Stimulated activated memory B cell treated with anti-CD40 and anti-IgM and Interleukin-4, amounts not matched to agents 10 μg/mL and 1 μg/mL and 100 μg/mL, for 72 hours (primary cell): ENCODE measurements at places on chromosomes 12 and 14.

- no peak for ATAC-seq
Observed at GRCh38 chr14:36647824-36648753, 13.6 kb upstream of the PAX9 start.

DNA sequence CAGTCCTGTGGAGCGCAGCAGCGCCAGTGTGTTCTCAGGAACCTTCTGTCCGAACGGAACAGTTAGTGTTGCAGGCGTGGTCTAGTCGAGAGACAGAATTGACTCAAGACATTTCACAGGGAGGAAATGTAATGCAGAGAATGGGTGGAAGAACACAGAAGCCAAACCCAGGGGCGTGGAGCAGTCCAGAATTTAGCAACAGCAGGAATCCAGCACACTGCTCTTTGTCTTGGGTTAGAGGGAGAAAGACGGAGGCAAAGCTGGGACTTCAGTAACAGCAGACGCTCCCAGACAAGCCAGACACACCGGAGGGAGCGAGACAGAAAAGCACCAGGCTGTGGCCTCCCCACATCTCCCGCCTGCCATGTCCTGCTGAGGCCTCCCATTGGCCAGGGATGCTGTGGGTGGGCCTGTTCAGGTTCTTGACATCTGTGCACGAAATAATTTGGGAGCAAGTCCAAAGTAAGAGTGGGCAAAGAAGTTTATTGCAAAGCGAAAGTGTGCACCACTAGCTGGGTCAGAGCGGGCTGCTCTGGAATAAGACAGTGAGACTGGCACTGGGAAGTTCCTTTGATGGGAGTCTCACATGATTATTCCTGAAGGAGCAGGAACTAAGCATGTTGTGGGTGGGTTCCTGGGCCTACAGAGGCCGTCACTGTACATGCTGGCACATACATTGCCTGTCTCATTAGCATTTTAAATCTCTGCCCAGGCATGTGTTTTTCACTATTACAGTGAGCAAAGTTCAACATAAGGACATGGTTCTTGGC lies 339.3 kb upstream of the SFSWAP start:
- no peak for ATAC-seq

DNA sequence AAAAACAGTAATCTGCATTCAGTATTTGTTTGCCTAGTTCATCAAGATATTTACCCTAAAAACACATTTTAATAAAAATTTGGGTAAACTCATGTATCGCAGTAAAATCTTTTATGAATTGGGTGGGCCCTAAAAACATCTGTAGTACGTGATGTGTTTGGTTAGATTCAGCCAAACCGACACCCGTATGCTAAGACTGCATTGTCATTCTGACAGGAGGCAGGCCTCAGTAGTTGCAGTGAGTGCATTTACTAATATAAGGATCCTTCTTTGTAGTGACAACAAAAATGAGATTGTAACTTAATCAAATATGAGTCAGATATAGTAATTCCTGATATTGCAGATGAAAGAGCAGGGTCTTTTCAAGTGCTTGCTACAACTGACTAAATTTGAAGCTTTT lies 191.8 kb downstream of the SLC16A7 start:
- ATAC-seq: no peak

- peak; percentile 79 for ATAC-seq
Observed at GRCh38 chr12:51217133-51217967, 512 bp downstream of the POU6F1 start.

- no peak for ATAC-seq
Observed at GRCh38 chr14:74077401-74077800, 6.9 kb downstream of the ALDH6A1 start.

- ATAC-seq: no peak
Observed at GRCh38 chr12:33296529-33296928, 143.1 kb downstream of the SYT10 start.

DNA sequence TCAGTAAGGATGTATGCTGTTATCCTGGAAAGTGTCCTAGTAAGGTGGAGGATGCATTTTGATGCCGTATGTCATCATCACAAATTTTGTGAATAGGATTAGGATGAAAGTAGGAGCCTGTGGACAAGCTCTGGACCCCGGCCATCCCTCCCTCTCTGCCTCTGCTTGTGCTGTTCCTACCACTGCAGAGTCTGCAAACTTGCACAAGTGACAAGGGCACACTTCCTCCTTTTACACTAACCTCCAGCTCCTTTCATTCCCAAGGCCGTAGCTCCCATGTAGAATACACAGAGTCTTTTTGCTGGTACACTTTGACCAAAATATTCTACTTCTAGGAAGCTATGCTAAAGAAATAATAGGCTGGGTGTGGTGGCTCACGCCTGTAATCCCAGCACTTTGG lies 13.3 kb upstream of the TMCC3 start:
- ATAC-seq: no peak

GRCh38 chr12:66367015-66367667 lies 64.8 kb downstream of the HELB start:
- ATAC-seq: no peak

GRCh38 chr12:98185606-98186005 lies 329.8 kb upstream of the TMPO start:
- no peak for ATAC-seq
